NAMALWA (cell line): ENCODE measurements at places on chromosomes 7 and 10.

DNA sequence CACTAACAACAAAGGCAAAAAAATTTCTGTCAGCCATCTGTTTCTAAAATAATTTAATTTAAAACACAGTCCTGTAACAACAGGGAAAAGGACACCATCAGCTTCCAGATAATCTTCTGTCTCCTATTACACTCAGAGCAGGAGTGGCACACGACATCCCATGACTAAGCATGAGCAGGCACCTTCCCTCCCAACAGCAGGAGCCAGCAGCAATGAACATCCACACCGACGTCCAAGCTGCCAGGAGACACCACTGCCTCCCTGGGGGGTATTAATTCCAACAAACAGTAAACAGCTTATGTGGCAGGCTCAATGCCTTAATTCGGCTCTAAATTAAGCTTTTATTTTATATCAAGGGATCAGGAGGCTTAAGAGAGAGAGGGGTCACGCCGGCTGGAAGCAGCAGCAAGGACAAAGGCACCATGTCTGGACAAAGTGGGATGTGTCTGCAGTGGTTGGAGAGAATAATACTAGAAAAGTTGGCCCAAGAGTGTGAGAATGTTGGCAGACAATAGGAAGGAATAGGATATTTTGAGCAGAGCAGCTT lies 45.7 kb downstream of the KIAA1549 start:
- no peak for DNase-seq

- no peak for DNase-seq
Observed at GRCh38 chr7:157280216-157280841, 56.5 kb upstream of the DNAJB6 start.

- no peak for DNase-seq
Observed at GRCh38 chr10:51786684-51787035, 87.3 kb upstream of the CSTF2T start.

GRCh38 chr10:73979141-73979808 lies 18.6 kb upstream of the VCL start:
- DNase-seq: no peak

- DNase-seq: peak; percentile 29
Observed at GRCh38 chr7:102220229-102220850, 66.3 kb upstream of the SH2B2 start.

GRCh38 chr10:47413531-47414226 lies 29.6 kb upstream of the ZNF488 start:
- DNase-seq: no peak

GRCh38 chr10:788796-789748 lies 99.6 kb upstream of the DIP2C start:
- DNase-seq: no peak

DNA sequence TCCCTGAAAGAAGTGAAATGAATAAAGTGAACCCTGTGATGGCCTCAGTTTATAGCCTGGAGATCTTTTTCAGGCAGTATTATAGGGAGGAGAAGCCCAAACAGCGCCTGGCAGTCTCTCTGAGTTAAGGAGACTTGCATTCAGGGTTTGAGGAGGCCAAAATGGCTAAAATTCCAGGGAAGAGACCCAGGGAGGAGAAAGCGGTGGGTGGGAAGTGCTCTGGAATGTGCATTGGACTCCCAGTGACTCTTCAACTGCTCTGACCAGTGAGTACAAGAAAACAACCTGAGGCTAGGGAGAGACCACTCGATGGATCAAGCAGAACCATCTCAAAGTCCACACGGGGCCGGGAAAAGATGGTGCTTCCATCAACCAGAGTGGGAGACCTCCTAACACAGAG lies 35.3 kb upstream of the EPHB6 start:
- DNase-seq: no peak

DNA sequence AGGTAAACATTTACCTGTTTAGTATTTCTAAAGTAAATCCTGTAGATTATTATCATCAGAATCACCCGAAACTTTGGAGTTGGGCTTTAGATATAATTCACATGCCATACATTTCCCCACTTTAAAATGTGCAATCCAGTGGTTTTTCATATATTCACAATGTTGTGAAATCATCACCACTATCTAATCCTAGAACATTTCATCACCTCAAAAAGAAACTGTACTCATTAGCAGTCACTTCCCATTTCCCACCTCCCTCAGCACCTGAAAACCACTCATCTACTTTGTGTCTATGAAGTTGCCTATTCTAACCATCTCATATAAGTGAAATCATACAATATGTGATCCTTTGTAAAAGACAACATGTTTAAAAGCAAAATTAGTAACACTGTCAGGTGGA lies 182.6 kb downstream of the FZD1 start:
- no peak for DNase-seq

DNA sequence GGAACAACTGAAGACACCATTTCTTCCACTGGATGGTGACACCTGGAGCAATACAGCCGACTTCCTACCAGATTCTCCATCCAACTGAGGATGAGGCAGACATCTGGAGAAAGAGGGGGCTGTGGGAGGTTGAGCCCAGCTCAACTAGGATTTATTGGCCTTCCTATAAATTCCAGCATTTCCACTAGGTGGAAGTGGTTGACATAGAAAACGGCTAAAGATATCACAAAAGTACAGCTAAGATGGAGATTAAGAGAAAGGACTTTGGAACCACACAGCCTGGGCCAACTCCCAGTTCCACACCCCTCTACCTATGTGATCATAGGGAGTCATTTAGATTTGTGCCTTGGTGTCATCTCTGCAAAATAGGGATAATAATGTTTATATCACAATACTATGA lies 61.3 kb upstream of the CAV2 start:
- no peak for DNase-seq

DNA sequence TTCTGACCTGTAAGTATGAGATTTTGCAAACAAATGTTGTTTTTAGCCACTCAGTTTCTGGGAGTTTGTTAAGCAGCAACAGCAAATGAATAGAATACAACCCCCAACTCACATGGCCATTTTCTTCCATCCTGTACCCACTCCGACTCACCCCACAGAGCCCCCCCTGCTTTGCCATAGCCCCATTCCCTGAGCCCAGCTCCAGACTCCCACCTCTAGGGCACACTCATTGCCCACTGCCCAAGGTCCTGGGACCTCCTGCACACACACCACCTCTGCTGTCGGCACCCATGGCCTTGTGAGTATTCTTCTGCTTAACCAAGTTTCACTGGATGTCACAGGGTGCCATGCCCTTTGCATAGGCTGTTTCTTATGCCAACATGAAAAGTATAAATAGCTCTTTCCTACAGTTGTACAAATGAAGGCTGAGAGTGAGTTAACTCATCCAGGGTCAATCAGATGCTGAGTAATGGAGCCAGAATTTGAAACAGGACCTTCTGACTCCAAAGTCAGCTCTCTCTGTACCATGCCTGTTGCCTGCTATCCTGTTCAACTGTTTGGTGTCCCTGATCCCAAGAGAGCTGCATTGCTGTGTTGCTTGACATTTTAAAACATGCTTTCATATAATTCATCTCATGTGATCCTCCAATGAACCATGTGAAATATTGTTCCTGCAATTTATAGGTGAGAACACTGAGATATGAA lies 367.8 kb upstream of the ZMIZ1 start:
- DNase-seq: no peak

- no peak for DNase-seq
Observed at GRCh38 chr10:83817797-83818196, 321.5 kb upstream of the GHITM start.

GRCh38 chr10:125084191-125084613 lies 76.2 kb downstream of the CTBP2 start:
- DNase-seq: no peak

DNA sequence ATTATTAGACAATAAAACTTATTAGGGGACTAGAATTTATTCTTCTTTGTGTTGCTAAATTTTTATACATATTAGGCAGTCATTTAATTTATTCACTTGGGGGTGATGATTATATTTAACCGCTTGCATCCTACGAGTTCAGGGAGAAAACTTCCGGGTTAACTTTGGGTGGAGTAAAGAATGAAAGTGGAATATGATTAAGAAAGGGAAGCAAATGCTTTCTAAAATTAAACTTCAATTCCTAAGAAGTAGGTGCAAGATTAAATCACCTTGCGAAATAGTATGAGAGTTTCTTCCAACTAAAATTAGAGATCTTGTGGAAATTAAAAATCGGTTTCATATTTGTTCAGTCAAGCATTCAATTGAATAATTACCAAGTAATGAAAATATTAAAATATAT lies 33.5 kb downstream of the MRC1 start:
- no peak for DNase-seq

GRCh38 chr7:74256491-74257408 lies 2.6 kb upstream of the RFC2 start:
- peak; percentile 9 for DNase-seq

- no peak for DNase-seq
Observed at GRCh38 chr10:11120711-11121110, 103.0 kb downstream of the CELF2 start.

- DNase-seq: peak; percentile 84
Observed at GRCh38 chr10:58266003-58266825, 1.5 kb downstream of the IPMK start.

DNA sequence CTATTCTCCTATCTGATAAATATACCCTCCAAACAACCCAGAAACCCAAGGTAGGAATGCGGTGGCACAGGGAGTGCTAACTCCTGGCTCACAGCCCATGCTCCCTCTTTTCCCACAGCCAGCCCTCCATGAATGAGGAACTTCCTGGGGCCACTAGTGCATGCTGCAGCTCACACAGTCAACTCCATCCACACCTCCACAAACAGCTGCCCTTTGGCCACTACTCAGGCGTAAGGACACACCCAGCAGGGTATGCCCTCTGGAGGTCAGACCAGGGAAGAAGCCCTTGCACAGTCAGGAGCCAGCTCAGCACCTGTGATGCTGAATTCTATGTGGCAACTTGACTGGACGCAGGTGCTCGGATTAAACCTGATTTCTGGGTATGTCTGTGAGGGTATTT lies 85.2 kb upstream of the PIK3CG start:
- peak; percentile 52 for DNase-seq

GRCh38 chr7:24133691-24134090 lies 150.3 kb upstream of the NPY start:
- no peak for DNase-seq

DNA sequence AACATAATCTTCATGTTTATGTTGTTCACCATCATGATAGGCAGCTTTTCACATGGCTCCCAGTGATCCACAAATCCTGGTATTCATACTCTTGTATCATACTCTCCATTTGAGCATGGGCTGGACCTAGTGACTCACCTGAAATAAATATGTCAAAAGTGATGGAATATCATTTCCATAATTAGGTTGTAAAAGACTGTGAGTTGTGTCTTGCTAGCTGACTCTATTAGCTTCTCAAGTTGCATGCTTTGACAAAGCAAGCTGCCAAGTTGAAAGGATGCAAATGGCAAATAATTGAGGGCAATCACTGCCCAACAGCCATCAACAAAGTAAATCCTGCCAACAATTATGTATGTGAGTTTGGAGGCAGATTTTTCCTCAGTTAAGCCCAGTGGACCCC lies 300.4 kb downstream of the AHR start:
- no peak for DNase-seq

- peak; percentile 54 for DNase-seq
Observed at GRCh38 chr10:71748671-71749191, 24.6 kb downstream of the VSIR start.

- no peak for DNase-seq
Observed at GRCh38 chr7:128092221-128092620, 61.0 kb upstream of the LRRC4 start.

- peak; percentile 73 for DNase-seq
Observed at GRCh38 chr7:7867846-7868571, 100.6 kb upstream of the GLCCI1 start.

GRCh38 chr7:66950311-66950710 lies 29.3 kb downstream of the TMEM248 start:
- DNase-seq: no peak

- no peak for DNase-seq
Observed at GRCh38 chr10:34219753-34220548, 595.1 kb downstream of the PARD3 start.

DNA sequence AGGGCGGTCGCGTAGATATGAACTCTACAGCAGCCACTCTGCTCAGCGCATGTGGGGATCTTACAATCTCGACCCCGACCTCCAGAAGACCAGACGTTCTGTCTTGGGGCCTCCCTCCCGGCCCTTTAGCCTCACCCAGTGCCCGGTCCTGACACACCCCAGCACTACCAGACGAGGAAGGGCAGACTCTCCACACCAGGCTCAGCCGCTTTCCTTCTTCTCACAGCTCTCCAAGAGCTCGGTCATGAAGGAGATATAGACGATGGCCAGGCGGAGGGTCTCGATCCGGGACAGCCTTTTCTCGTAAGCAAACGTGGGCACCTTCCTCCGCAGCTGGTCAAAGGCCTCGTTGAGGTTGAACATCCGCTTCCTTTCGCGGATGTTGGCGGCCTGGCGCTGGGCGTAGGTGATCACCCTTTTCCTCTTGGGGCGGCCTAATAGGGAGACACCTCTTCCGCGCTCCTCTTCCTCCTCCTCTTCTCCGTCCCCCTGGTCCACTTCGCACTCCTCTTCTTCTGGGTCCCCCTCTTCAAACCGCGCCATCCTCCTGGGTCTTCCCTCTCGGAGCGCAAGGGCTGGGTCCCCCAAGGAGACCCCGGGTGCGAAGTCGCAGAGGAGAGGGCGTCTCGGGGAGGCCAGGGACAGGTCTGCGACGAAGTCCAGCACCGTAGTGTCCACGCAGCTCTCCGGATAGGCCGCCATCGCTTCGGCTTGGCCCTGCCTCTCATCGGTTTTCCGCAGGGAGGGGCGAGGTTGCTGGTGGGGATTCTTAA lies at the start of gene FERD3L:
Gene FERD3L (minus strand): TSS at position 761 of the 773 bp plus-strand sequence. CDS start 59 bp downstream, at position 702.
- DNase-seq: no peak

- no peak for DNase-seq
Observed at GRCh38 chr7:26815426-26815825, 49.0 kb downstream of the SKAP2 start.

- DNase-seq: no peak
Observed at GRCh38 chr10:106942035-106942662, 222.4 kb downstream of the SORCS1 start.

DNA sequence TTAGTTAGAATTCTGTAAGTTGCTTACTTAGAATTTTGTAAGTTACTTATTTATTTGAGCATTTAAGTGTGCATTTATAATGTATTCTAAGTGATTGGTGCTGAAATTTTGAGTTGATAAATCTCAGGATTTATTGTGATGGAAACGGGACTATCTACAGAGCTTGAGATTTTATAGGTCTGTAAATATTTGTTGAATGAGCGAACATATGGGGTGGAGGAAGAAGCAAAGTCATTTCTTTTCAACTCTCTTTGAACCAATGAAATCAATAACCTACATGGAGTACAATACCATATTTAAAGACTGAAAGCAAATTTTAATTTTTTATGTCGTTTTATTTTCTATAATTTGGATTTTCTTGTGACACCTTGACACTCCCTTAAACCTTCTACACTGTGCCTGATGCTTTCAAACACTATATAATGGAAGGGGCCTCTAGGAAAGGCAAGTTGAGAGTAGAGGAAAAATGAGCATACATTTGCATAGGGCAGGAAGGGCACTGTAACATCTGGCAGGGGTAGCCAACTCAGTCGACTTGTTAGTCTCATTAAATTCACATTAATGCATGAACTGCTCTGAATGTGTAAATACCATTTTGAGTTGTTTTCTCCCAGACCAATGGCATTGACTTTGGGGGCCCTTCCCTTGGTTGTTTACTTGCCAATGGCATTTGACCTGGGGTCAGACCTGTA lies 204.2 kb downstream of the DYNC1I1 start:
- DNase-seq: no peak

- DNase-seq: no peak
Observed at GRCh38 chr10:133131734-133132472, 28.1 kb upstream of the KNDC1 start.

- DNase-seq: no peak
Observed at GRCh38 chr10:30052062-30052461, 7.3 kb downstream of the JCAD start.
